Fibroblast of the conjunctiva (primary cell): ENCODE measurements at places on chromosomes 3 and 15.

GRCh38 chr15:25712192-25712960 lies 150.8 kb downstream of the ATP10A start:
- DNase-seq, result no peak

DNA sequence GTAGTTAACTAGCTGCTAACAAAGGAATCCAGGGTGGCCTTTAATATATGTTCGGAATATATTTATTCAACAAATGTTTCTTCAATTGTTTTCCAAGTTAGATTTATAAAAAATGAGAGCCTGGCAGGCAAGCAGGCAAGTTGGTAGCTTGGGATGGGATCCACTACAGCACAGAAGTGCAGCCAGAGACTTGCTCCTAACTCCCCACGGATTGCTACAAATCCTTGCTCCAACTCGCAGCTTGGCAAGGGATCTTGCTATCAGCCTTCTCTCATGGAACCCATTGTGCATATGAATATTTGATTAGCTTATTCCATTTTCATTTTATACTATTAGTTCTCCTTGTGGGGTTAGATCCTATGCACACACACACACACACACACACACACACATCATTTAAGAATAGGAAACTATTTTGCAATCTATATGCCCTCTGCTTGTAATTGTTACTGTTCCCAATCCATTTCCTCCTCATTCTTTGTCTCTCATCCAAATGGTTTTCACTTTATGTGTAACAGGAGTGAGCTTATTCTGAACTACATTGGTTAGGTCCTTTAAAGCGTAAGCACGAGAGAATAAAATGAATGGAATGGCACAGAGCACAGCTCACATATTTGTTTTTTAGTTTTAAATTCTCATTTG lies 505.6 kb downstream of the LPP start:
- no peak for DNase-seq

GRCh38 chr15:31957581-31957980 lies 72.7 kb upstream of the CHRNA7 start:
- no peak for DNase-seq

DNA sequence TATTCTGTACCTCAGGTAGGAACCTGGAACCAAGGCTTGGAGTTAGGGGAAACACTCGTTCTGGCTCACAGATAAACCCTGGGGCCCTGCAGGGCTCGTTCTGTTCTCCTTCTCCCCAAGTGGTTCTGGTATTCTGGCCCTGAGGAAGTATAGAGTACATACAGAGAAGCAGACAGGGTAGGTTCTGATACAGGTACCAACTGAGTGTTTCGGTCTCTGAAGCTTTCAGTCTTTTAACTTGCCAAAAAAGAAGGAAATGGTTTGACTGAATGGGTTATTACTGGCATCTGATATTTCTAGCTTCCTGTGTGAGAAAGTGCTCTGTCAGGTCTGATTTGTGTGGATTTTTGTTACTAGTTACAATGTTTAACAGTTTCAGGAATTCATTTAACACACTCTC lies 67.3 kb downstream of the UBE2E2 start:
- DNase-seq, result no peak

GRCh38 chr15:61480295-61480694 lies 251.2 kb upstream of the RORA start:
- DNase-seq, result no peak

DNA sequence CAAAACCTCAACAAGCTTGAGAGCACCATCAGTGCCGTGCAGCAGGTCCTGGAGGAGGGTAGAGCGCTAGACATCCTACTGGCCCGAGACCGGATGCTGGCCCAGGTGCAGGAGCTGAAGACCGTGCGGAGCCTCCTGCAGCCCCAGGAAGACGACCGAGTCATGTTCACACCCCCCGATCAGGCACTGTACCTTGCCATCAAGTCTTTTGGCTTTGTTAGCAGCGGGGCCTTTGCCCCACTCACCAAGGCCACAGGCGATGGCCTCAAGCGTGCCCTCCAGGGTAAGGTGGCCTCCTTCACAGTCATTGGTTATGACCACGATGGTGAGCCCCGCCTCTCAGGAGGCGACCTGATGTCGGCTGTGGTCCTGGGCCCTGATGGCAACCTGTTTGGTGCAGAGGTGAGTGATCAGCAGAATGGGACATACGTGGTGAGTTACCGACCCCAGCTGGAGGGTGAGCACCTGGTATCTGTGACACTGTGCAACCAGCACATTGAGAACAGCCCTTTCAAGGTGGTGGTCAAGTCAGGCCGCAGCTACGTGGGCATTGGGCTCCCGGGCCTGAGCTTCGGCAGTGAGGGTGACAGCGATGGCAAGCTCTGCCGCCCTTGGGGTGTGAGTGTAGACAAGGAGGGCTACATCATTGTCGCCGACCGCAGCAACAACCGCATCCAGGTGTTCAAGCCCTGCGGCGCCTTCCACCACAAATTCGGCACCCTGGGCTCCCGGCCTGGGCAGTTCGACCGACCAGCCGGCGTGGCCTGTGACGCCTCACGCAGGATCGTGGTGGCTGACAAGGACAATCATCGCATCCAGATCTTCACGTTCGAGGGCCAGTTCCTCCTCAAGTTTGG lies 60.8 kb upstream of the CCR4 start:
- no peak for DNase-seq
